ENCODE measurements at places on chromosomes 11 and 22. TPM values are rescaled to one million over a fixed set of nuclear protein-coding genes. Genes with fewer than 3 reads are reported as not detected.

The BEST1 gene
- 5.3 TPM for total RNA-seq

The OPCML gene
- not detected for total RNA-seq

DNA sequence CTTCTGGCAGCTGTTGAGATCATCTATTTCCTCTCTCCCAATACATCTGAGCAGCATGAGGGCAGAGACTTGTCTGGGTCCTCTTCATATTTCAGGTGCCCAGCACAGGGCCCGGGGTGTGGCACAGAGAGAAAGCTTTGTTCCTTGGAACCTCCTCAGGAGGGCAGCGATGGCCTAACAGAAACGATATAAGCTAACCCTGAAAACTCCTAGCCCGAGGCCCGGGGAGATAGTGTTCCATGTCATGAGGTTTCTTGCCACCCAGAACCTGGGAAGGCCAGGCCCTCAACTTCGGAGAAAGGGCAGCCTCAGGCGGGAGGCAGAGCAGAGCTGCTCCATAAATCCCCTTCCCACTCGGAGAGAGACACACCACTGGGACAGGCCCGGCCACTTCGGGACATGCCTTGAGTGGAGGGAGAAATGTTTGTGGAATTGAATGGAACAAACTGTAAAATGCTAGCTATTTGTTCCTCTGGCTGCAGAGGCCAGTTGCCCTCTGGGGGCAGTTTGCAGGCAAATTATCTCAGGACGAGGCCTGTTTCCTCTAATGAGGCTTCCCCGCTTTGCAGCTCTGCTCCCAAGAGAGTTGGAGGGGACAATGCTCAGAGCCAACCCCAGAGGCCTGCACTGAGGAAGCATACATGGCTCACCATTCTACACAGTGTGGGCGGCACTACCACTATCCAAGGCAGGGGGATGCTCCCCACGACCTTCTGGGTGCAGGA is 11.6 kb downstream of the ARRB1 start:
- no peak for DNase-seq

- no peak for DNase-seq
Measured at GRCh38 chr11:110490886-110491285, 61.1 kb downstream of the FDX1 start.

DNA sequence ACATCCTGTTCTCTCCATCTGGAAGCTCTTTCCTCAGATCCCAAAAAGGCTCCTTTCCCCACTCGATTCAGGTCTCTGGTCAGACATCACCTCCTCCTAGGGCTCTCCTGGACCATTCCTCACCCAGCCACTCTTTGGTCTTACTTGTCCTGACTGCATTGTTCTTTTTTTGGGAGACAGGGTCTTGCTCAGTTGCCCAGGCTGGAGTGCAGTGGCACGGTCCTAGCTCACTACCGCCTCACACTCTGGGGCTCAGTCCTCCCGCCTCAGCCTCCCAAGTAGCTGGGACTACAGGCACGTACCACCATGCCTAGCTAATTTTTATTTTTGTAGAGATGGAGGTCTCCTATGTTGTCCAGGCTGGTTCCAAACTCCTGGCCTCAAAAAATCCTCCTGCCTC is 2.2 kb upstream of the CORO1B start:
- DNase-seq, result no peak

DNA sequence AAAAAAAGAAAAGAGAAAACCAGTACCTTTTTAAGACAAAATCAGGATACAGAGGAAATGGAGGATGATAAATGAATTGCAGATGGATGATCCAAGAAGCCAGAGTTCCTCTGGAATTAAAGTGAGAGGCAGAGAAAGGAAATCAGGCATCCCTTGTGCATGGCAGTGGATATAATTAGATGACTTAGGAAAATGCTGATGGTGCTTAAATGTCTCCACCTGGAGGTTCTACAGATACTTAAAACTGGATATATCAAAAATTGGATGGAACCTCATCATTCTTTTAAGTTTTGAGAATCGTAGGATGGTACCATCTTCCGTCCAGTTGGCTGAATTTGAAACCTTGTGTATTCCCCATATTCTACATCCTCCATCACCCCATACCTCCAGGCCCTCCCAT is 1040.0 kb downstream of the NTM start:
- no peak for DNase-seq

The OR51G2 gene
- not detected for total RNA-seq
